ENCODE measurements at places on chromosomes 4 and X.

DNA sequence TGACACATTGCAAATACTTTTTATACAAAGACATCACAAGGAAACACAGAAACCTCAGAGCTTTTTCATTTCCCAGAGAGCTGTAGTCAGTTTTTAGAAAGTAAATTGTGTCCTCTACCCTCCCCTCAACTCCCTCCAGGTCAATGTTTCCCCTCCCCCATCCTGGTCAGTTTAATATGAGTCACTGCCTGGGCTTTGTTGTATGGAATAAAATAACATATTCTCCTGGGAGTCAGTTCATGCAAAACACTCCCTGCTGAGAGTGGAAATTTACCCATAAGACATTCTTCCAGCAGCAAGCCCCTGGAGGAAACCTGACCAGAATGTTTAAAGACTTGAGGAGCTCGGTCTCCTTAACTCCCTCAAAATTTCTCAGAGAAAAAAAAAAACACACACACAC lies 270.1 kb upstream of the LDB2 start:
- DNase-seq = no peak

GRCh38 chrX:133972916-133973315 lies 12.5 kb downstream of the GPC3 start:
- DNase-seq = no peak

DNA sequence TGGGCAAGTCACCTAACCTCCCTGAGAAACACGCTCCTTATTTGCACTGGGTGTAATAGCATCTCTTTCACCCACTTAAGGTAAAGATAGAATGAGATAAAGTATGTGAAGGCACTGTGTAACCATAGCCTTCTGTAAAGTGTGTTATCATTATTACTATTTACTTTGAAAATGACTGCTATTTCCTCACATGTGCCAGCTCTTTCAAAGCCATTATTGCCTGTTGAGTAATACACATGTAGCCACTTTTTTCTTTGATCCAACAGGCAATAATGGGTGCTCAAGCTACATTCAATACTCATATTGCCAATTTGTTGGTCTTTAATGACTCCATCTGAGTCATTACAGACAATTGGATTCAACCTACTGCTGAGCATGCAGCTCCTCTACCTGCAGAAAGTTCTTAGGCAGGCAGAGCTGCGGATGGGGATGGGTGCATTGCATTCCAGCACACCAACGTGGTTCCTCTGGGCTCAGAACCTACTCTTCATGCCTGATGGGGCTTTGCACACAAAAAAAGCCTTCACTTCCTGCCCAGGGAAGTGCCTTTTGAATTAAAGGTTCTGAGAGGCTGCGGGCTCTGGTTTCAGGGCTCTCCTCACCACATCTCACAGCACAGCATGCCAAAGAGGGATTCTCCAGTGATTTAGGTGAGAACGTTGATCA lies 9.7 kb downstream of the PTCHD1 start:
- DNase-seq = no peak

- peak; percentile 70 for DNase-seq
Measured at GRCh38 chr4:169492436-169493163, 119.8 kb downstream of the NEK1 start.

GRCh38 chr4:86294883-86295282 lies 65.0 kb downstream of the MAPK10 start:
- no peak for DNase-seq

DNA sequence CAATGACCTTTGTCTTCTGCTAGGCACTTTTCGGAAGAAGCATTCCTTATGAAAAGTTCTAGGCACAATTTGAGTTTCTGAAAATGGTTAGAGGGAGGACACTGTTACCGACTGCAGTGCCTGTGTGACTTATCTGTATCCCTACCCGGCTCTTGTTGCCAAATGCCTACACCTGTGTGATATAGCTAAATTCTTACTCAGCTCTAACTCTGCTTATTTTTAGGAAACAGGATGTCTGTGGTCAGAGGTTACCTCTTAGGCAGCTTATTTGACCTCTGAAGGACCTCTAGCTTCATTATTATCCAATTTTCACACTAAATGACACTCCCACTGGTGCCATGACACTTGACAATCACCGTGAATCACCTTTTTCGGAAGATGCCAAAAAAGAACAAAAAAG lies 561.1 kb upstream of the SMIM31 start:
- DNase-seq = no peak

DNA sequence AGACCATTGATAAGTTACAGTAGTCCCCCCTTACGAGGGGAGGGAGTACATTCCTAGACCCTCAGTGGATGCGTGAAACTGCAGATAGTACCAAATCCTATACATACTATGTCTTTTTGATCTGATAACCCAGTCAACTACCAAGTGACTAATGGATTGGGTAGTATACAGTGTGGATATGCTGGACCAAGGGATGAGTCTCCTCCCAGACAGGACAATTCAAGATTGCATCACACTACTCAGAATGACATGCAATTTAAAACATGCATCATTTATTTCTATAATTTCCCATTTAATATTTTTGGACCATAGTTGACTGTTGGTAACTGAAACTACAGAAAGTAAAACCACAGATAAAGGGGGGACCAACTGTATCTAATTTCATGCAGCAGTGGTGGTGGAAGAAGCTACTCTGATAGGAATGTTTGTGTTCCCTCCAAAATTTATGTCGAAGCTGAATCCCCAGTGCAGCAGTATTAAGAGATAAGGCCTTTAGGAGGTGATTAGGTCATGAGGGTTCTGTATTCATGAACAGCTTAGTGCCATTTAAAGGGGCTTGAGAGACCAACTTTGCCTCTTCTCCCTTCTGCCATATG lies 11.9 kb downstream of the HADH start:
- no peak for DNase-seq

DNA sequence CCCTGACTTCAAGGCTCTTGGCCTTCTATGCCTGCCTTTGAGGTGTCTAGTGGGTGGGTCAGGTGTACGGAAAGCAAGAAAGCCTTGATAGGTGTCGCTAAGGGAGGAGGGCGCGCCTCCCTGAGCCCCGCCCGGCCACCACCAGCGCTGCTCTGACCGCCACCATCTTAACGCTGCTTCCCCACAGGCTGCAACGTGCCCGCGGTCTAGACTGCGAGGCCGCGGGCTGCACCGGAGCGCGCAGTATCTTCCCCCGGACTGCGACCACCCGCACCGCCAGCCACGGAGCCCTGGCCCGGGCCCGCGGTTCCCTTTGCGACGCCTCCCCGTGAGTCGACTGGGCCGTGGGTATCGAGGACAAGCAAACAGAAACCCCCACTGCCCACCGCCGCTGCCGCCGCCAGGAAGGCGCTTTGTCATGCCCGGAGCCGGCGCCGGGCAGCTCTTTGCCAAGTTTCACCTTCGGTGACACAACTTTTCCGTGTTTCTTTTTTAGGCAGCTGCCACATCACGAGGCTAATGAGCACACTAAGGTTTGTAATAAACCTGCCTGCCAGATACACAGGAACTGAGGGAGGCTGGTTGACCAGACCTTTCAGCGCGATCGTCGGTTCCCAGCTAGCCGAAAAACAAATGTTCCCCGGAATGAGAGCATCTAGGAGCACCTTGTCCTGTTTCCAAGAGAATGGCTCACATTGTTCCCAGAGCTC lies 335.8 kb upstream of the F9 start:
- no peak for DNase-seq

- DNase-seq = no peak
Measured at GRCh38 chr4:37792241-37792640, 34.2 kb upstream of the PGM2 start.

GRCh38 chrX:11206716-11207115 lies 86.5 kb upstream of the AMELX start:
- DNase-seq = no peak

- DNase-seq = no peak
Measured at GRCh38 chr4:700587-701264, 4.9 kb upstream of the PCGF3 start.

DNA sequence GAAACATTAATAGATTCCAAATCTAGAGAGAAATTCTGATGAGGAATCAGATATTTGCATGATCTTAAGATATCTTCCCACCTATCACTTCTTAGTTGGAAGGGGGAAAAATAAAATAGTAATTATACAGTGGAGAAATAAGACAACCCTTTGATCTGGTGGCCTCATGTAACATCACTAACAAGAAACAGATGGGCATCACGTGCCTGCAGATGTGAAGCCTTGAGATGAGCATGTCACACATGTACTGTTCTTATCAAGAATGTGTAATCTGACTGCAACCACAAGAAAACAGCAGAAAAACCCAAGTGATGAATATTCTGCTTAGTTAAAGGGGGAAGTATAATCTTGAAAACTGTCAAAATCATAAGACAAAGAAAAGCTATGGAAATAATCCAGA lies 31.4 kb upstream of the NKX6-1 start:
- DNase-seq = no peak

- DNase-seq = no peak
Measured at GRCh38 chr4:143254491-143255226, 69.9 kb downstream of the USP38 start.

DNA sequence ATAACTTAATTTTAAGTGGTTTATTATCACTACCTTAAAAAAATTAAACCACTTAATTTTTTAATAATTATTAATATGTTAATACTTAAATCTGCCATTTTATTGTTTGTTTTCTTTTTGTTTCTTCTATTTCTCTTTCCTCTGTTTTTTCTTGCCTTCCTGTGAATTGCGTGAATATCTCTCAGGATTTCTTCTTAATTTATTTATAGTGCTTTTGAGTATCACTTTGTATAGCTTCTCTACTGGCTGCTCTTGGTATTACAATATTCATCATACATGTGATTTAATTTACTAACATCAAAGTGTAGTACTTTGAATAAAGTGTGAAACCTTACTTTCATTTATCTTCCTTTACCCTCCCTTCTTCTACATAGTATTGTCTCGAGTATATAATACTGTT lies 349.5 kb upstream of the CPXCR1 start:
- DNase-seq = no peak

DNA sequence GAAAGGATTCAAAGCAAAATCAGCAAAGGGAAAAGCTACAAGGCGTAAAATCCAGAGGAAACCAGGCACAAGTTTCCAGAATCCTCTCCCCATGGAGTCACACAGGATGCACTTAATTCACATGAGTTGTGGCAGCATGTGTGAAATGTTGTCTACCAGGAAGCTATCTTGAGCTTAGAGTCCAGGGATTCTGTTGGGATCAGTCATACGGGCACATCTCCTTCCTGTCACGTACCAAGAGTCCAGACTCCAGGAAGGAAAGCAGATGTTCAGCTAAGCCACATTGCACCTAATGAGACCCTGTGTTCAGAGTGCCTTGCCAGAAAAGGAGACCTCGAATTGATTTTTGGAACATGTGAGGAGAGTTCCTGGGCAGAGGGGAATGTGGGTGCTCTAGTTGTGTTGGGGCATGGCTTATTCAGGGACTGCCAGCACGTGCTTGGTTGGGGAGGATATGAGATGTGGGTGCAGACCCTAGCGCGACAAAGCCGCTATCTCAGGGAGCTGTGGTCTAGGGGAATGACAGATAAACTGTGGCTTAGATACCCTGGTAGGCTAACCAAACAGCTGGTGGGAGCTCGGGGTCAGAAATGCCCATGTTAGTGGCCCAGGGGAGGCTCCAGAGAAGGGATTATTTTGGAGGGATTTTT lies 70.0 kb downstream of the EVC start:
- DNase-seq = peak; percentile 68

GRCh38 chr4:25949173-25949748 lies 35.2 kb downstream of the SMIM20 start:
- DNase-seq = no peak

DNA sequence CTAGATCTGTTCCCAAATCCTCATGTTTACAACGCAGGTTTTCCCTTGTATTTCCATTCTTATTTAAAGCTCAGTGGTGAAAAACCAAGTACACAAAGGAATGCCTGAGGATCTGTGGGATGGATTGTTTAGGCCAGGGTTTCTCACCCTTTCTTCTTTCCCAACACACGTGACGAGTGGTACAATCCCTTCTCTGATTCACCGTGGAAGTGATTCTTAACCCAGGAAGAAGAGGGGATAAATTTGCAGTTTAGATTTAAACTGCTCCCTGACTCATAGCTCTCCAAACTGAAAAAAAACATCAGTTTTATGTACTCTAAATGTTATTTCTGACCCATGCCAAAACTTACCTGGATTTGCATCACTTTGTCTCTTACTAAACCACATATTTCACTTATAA lies 17.0 kb downstream of the PAQR3 start:
- DNase-seq = no peak

GRCh38 chr4:153421941-153422340 lies 44.2 kb upstream of the TMEM131L start:
- peak; percentile 20 for DNase-seq

DNA sequence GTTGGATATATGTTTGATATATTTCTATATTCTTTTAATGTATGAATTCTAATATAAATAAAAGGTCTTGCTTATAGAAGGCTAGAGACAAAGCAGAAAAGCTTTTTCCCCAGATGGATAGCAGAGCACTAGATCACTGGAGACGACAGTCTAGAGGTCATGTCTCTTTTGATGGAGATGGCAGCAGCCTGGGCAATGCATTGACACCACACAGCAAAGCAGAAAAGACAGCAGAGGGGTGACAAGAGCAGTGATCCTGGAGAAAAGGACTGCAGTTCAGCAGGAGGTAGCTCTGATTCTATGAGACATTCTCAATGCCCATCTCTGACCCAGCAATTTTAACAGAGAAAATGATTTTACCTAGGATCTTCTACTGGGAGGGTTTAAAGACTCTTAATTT lies 210.6 kb downstream of the DTHD1 start:
- DNase-seq = no peak

- no peak for DNase-seq
Measured at GRCh38 chrX:78712336-78712735, 35.2 kb upstream of the LPAR4 start.

DNA sequence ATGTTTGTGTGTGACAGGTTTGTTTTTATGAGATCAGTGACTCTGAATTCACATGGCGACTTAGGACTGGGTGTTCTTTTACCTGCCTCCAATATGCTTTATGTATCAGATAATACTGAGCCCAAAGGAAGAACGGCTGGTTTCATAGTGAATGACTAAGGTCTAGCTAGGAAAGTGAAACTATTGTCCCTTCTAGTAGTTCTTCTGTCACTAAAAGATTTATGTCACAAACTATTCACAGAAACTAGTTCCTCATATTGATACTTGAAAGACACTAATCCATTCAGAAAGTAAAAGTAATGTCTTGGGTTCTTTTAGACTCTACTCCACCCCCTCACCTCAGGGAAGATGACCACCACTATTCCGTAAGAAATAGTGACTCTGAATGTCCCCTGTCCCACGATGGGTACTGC lies 81.7 kb downstream of the EGF start:
- DNase-seq = no peak

- DNase-seq = no peak
Measured at GRCh38 chr4:5366421-5366820, 315.1 kb downstream of the STK32B start.

DNA sequence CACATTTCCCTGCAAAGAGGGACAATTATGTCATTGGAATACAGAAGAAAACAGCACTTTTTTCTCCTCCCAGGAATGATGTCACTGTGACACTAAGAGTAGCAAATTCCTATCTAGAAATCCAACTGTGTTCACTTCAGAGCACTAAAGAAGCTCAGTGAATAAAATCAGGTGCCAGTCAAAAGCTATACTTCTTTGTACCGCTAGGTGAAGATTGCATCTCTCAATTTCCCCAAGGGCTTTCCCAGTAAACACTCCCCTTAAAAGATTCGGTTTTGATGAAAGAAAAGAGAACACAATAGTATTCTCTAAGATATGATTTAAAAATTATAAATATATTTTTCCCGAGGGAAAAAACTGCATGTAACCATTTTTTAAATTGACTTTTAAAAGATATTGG lies 104.7 kb upstream of the MID1 start:
- DNase-seq = peak; percentile 50

Data from trophoblast cell (in vitro differentiated cells and primary cell).